NCI-H1417 treated with DMSO at 0.1 percent for 48 hours (cell line): ENCODE measurements at places on chromosomes 11 and 22.

DNA sequence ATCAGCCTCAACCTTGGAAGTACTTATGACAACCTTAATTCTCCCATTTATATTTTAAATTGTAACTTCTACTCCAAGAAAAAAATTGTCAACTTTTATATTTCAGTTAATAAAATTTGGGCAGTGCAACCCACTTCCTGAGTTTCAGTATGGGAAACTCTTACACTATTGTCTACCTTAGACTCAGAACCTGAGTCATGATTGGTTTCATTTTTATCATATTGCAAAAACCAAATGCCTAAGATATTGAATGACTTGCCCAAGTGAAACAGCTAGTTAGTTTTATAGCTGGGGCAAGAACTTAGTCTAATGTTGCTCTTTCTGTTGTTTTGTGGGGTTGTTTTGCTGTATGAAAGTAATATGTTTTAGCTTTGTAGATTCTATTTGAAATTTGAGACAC is 334.0 kb upstream of the ARHGAP42 start:
- no peak for DNase-seq

GRCh38 chr11:57727185-57727584 is 14.1 kb upstream of the SELENOH start:
- DNase-seq: no peak

GRCh38 chr22:21643533-21644357 is 1.6 kb downstream of the SDF2L1 start:
- DNase-seq: no peak

DNA sequence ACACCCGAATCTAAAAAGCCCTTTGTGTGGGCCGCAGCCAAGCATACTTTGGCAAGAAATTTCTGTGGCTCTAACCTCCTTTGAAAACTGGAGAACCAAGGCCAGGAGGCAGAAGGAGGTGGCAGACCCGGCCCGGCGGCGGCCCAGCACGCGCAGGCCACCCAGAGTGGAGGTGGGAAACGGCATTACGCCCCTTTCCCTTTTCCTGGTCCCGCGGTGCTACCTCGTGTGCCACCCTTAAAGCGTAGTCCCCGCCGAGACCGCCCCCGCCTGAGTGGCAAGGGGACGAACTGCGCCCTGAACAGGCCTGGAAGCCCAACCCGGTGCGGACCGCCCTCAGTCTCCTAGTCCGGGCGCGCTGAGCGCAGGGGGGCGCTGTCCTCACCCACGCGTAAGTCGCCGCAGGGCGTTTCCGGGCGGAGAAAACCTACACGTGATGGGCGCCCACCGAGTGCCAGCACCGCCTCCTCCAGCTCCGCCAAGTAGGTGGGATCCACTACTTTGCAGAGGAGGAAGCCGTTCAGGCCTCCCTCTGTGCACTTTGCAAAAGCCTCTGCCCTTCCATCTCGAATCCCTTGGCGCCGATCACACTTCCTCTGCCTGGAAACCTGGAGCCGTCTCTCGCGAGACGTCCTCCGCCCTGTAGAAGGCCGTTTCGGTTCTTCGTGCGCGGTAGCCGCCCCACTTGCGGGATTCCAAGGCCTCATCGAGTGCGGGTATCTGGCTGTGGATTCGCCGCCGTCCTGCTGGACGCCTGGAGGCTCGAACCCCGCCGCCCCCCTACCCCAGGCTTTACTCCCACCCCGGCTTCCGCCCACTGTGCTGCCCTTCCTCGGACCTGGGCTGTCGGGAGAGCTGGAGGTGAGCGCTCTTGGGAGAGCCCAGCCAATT is at the start of gene ACCS:
Gene ACCS (plus strand): TSS at position 430 of the 891 bp plus-strand sequence. CDS start 1,358 bp downstream, outside the sequence.
- DNase-seq: peak; percentile 51

- DNase-seq: no peak
Measured at GRCh38 chr11:134999590-134999989, 587.5 kb upstream of the B3GAT1 start.

- DNase-seq: no peak
Measured at GRCh38 chr11:76591416-76591815, 79.1 kb downstream of the LRRC32 start.

- DNase-seq: no peak
Measured at GRCh38 chr22:30878516-30879414, 89.8 kb downstream of the MORC2 start.

DNA sequence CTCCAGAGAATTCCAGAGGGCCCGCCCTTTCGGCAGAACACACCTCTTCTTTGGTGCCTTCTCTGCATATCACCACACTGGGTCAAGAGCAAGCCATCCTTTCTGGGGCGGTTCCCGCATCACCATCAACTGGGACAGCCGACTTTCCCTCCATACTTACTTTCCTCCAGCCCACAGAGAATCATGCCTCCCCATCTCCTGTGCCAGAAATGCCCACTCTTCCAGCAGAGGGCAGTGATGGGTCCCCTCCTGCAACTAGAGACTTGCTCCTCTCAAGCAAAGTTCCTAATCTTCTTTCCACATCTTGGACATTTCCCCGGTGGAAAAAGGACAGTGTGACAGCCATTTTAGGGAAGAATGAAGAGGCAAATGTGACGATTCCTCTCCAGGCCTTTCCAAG is 157.7 kb downstream of the C11orf91 start:
- no peak for DNase-seq

DNA sequence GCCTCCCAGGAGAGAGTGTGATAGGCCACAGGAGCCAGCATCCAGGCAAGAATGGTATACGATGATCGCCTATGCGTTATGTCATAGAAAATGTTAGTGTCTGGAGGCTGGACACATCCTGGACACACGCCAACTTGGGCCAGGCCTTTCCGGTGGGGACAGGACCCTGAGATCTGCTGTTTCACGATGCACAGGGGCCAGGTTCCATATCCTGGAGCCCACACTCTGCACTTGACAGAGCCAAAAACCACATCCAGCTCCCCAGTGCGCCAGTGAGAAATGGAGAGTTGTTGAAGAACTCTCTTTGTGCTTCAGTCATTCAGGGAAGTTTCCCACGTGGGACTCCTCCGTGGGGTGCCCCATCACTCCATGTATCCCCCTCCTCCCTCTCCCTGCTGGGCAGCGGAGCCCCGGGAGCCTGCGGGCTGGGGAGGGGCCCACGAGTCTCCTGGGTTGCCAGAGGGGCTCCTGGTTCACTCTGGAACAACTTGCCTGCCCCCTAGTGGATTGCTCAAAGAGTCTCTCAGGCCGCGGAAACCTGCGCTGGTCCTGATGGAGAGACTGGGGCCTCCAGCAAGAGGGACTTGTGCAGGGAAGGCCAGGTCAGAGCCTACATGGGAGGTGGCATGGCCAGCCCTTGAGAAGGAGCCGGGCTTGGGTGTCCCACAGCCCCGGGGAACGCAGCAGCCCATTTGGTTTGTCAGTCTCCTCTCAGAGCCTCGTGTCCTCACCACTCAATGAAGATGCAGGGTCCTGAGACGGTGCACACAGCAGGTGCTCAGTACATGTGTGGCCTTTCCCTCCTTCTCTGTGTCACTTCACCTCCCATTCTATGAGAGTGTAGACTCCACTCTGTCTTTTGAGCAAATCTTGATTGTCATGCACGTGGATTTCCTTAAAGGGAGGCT is 10.2 kb upstream of the LRRC32 start:
- DNase-seq: peak; percentile 8

- no peak for DNase-seq
Measured at GRCh38 chr11:129840236-129840635, 24.6 kb downstream of the TMEM45B start.

DNA sequence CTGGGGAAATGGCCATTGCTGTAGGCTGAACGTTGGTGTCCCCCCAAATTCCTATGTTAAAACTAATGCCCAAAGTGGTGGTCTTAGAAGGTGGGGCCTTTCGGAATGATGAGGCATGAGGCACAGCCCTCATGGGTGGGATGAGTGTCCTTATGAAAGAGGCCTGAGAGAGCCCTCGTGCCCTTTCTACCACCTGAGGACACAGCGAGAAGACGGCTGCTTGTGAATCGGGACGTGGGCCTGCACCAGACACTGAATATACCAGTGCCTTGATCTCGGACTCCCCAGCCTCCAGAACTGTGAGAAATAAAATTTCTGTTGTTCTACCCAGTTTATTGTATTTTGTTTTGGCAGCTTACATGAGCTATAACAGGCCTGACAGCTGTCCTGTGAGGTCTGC is 162.9 kb upstream of the B3GAT1 start:
- DNase-seq: no peak

- no peak for DNase-seq
Measured at GRCh38 chr11:36006556-36006955, 62.7 kb downstream of the LDLRAD3 start.

GRCh38 chr11:19263333-19263732 is 22.6 kb upstream of the E2F8 start:
- DNase-seq: no peak

GRCh38 chr11:28104425-28104824 is 3.5 kb downstream of the KIF18A start:
- no peak for DNase-seq

- no peak for DNase-seq
Measured at GRCh38 chr11:5369789-5370188, 13.8 kb upstream of the OR51M1 start.
